ENCODE measurements at places on chromosomes 2 and 18.
A peak's percentile ranks its signal among the peaks of the same experiment; 100 is the strongest.

DNA sequence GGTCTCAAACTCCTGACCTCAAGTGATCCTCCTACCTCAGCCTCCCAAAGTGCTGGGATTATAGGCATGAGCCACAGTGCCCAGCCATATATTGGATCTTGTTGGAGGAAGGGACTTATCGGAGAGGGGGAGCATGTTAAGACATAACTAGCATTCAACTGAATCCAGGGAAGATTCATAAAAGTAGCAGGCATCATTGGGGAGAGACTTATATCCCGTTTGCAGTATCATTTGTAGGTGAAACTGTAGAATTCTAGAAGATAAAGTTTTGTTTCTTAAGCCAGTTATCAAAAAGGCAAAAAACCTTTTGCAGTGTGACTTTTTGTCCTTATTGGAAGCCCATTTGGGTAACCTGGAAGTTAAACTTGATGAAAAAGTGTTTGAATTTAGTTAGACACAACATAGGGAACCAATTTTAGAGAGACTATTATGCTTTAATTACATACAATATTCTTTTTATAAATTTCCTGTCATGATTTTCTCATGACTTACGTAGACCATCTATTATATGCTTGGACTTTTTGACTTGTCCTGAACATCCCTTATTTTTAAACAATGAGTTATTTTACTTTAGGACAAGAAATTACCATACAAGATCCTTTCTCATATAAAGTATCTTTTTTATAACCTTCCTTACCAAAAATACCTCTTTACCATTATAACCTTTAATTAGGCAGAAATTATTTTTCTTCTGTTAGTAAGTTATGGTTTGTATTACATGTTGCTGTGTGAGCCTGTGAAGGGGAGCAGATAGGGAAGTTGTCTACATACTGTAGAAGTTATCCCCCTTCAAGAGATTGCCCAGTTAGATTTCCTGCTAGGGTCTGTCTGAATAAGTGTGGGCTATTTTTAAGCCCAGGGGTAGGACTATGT, 20.3 kb downstream of the RAB3GAP1 start:
- DNase-seq: peak; percentile 18

- no peak for DNase-seq
Observed at GRCh38 chr18:3333056-3333720, 71.3 kb downstream of the MYL12B start.

- no peak for DNase-seq
Observed at GRCh38 chr2:18156421-18156820, 278.0 kb downstream of the KCNS3 start.

DNA sequence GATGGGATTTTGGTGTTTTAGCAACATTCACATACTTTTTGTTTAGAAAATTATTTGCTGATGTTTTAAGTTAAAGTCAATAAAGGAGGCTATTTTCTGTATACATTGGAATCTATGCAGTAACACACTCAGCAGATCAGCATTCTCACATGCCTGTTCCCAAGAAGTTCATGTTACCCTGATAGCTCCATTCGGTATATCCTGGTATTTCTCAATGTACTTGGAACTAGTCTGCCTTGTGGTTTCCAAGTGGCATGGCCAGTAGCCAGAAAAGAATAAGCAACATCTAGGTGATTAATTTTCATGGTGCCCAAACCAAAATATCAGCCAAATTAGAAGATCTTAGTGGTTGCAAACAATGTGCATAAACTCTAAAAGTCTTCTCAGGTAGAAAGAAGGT, 5.2 kb upstream of the NCAPH start:
- no peak for DNase-seq

- no peak for DNase-seq
Observed at GRCh38 chr2:98460573-98461497, 16.2 kb downstream of the INPP4A start.

Data from neuronal stem cell (in vitro differentiated cells).